ENCODE measurements at places on chromosomes 6 and 20.

DNA sequence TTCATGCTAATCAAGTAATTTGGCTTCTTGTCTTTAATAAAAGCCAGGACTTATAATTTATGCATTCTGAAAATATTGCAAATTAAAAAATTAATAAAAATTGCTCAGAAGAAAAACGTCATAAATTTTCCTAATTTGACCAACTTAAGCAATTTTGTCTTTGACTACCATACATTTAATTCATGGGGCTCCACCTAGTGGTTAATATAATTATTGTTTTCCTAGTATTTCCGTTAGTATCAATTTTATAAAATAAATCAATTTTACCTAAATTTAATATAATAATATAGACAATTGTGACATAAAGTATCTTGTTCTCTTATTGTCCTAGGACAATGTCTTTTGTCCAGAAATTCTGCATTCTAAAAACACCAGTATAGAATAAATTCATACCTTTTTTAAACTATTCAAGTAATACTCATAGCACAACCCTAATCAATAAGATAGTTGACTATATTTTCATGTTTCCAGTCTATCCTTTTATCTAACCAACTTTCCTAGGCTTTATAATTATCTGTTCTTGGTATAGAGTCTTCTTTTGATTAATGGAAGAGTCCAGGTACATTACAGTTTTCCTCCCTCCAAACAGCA is 319.9 kb downstream of the TRDN start:
- no peak for DNase-seq

GRCh38 chr6:5094327-5094726 is 9.2 kb downstream of the PPP1R3G start:
- DNase-seq: no peak

- no peak for DNase-seq
Measured at GRCh38 chr6:136685540-136686108, 106.7 kb downstream of the MAP3K5 start.

GRCh38 chr20:17479063-17479657 is 52.0 kb downstream of the BFSP1 start:
- DNase-seq: no peak

DNA sequence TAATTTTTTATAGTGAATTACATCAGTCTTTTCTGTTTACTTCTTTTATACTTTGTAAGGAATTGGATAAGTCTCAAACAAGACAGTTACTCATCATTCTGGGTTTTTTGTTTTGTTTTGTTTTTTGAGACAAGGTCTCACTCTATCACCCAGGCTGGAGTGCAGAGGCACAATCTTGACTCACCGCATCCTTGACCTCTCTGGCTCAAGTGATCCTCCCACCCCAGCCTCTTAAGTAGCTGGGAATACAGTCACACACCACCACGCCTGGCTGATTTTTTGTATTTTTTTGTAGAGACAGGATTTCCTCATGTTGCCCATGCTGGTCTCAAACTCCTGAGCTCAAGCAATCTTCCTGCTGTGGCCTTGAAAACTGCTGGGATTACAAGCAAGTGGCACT is 524.3 kb downstream of the EYS start:
- DNase-seq: no peak

- no peak for DNase-seq
Measured at GRCh38 chr20:45419188-45420091, 3.5 kb downstream of the PIGT start.

GRCh38 chr6:33192671-33193602 is 670 bp upstream of the COL11A2 start:
- peak; percentile 72 for DNase-seq

- DNase-seq: no peak
Measured at GRCh38 chr6:165082636-165083035, 226.8 kb downstream of the C6orf118 start.

- DNase-seq: no peak
Measured at GRCh38 chr6:17454316-17455005, 61.1 kb downstream of the CAP2 start.

GRCh38 chr6:99613409-99613704 is 6.7 kb downstream of the PRDM13 start:
- peak; percentile 65 for DNase-seq

GRCh38 chr6:112307707-112308106 is 39.4 kb upstream of the RFPL4B start:
- no peak for DNase-seq

- DNase-seq: no peak
Measured at GRCh38 chr20:53833333-53834061, 236.9 kb downstream of the BCAS1 start.

GRCh38 chr6:54291738-54292137 is 16.5 kb upstream of the TINAG start:
- no peak for DNase-seq

DNA sequence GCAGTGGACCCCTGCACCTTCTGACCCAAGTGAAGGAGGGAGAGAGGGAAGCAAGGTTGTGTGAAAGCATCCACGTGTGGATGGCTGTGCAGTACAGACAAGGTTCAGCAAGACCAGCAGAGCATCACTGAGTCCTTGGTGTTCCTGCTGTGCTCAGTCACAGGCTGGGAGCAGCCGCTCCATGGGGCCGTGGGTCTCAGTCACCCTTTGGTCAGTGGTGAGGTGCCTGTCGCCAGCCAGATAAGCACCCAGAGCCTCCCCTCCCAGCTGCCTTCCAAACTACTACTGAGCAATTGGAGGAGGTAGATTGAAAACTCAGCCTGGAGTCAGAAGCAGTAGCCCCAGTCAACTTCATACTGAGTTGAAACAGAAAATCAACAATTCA is 218.9 kb downstream of the SLC24A3 start:
- no peak for DNase-seq

GRCh38 chr20:60718743-60719480 is 533.1 kb upstream of the CDH4 start:
- no peak for DNase-seq

GRCh38 chr6:13710552-13711323 is 897 bp downstream of the RANBP9 start:
- peak; percentile 58 for DNase-seq

DNA sequence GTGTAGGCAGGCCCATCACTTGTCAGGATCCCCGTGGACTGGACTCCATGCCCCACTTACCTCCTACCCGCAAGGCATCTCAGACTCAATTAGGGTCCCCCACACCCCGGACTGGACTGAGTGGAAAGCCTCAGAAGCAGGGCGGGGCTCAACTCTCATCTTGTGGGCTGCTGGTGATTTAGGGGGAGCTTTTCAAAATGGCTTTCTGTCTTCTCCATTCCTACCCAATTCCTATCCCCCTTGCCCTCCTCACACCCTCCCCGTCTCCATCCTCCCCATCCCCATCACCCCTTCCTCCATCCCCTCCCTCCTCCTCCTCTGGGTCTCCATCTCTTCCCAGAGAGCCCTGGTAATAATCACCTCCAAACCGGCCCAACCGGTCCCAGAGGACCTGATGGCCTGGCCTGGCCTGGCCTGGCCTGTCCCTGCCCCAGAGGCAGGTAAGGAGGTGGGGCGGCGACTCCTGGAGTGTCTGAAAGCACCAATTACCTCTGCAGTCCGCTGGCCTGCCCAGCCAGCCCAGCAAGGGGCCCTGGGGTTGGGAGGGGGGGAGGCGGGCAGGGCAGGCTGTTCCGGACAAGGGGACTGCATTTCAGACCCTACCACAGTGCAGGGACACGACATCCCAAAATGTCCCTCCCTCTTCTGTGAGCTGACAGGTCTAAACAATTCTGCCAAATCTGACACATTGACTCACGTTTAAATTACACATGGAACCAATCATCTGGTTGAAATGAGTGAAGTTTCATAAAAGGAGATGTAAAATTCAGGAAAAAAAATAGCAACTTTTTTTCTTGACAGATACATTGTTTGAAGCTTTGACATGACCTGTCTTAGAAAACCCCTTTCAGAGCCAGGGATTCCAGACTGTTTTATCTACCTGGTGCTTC is 24.8 kb downstream of the MAFB start:
- DNase-seq: no peak

DNA sequence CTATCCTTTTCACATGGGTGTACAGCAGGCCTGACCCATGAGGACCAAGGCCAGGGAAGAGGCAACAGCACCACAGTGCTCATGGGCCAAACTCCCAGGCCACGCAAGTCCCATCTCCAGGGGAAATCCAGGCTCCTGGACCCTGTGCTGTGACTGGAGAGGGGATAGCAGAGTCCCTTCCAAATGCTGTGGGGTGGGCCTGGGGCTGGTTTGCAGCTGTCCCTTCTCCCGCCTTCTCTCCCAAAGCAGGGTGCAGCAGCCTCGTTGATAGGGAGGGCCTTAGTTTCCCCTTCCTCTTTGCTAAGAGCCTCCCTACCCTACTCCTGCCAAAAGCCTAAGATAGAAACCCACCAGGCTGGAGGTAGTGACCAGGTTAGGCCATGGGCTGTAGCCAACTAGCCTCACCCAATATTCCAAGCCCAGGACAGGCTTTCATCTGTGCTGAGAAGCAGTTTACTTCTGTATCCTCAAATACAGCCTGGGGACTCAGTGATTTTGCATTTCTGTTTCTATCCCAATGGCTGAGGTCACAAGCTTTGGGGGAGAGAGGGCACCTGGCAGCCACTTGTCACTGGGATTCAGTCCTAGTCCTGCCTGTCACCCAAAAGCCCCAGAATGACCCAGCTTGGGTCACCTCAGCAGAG is 1.4 kb downstream of the CTSZ start:
- DNase-seq: no peak

DNA sequence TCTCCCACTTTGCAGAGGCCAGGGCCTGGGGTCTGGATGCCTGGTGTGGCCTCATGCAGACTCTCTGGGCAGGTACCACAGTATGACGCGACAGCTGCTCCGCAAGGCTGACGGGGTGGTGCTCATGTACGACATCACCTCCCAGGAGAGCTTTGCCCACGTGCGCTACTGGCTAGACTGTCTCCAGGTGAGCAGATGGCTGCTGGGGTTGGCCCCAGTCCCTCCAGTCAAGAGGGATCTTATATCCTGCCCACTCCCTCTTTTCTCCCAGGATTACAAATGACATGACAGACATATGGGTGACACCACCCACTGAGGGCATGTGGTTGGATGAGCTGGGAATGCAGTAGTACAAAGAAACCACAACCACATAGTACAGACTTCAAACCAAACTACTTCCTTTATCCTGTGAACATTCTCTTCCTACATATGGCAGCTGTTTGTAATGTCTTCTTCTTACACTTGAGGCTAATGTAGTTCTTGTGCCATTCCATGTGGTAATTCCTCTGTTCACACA is 29.9 kb downstream of the RAB44 start:
- DNase-seq: peak; percentile 9

DNA sequence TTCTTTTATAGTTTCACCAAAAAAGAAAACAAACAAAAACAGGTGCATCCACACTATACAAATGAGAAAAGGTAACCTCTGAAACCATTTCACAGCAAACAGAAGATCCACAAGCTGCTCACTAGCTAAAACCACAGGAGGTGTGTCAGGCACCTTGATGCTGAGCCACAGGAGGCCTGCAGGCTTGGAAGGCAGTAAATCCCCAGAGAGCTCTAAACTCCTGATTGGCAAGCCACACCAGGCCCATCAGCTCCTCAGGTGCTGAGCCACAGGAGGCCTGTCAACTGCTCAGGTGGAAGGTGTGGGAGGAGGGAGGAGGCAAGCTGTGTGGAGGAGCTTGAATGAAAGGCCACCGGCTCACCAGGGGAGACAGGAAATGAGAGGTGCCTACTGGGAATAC is 273.0 kb downstream of the PKHD1 start:
- no peak for DNase-seq

GRCh38 chr6:169237496-169238134 is 16.0 kb downstream of the THBS2 start:
- DNase-seq: no peak

DNA sequence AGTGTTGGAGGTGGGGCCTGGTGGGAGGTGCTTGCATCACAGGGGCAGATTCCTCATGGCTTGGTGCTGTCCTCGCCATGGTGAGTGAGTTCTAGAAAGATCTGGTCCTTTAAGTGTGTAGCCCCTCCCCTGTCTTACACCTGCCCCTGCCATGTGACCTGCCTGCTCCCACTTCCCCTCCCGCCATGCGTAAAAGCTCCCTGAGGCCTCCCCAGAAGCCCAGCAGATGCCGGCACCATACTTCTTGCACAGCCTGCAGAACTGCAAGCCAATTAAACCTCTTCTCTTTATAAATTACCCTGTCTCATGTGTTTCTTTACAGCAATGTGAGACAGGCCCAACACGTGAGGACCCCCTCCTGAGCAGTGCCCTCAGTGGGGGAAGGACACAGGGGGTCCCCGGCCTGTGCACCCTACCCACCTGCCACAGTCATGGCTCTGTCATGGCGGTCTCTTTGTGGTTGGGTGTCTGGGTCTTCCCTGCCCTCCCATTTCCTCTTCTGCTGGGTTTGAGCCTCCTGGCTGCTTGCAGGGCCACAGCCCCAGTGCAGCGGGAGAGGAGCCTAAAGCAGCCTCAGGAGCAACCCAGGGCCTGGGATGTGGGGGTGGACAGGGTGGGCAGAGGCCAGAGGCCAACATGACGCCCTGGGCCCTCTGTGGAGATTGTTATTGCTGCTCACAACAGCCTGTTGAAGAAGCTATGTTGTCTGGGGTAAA is 87.2 kb upstream of the QKI start:
- no peak for DNase-seq

DNA sequence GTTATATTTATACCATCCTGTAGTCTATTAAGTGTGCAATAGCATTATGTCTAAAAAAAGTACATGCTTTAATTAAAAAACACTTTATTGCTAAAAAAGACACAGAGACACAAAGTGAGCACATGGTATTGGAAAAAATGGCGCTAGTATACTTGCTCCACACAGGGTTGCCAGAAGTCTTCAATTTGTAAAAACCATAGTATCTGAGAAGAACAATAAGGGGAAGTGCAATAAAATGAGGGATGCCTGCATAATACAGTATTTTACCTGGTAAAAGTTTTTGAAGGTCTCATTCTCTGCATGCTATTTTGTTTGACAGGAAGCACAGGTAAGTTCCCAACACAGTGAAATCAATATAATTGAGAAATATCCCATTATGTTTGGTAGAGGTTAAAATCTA is 1.6 kb downstream of the NOX3 start:
- no peak for DNase-seq

DNA sequence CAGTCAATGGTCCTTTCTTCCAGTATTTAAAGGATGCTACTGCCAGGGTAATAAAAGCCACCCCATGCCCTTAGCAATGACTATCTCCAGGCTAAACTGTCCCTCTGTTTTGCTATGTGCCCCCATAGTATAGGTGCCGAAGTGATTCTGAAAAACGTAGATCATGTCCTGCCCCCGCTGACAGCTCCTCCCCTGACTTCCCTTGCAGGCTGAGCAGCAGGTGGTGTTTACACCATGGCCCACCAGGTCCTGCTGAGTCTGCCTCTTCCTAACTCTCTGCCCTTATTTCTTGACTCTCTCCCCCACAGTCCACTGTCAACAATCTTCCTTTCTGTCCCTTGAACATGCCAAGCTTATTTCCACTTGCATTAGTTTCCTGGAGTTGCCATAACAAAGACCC is 352.5 kb upstream of the TSHZ2 start:
- no peak for DNase-seq

Measured in right hindlimb (tissue), 1 donor.